ENCODE measurements at places on chromosomes 12 and 14. TPM values are rescaled to one million over a fixed set of nuclear protein-coding genes. Genes with fewer than 3 reads are reported as not detected.

The RNU4-1 gene
- under 0.01 TPM for total RNA-seq

The SCNN1A gene
- total RNA-seq: 52.2 TPM

The SDR39U1 gene
- total RNA-seq: 27.4 TPM

The FGF6 gene
- total RNA-seq: not detected

The CLSTN3 gene
- total RNA-seq: 57.5 TPM

The NOVA1 gene
- 3.5 TPM for total RNA-seq

The GLT1D1 gene
- total RNA-seq: 0.46 TPM

The LRP1 gene
- 8.9 TPM for total RNA-seq

The OTUB2 gene
- 15.0 TPM for total RNA-seq

The CMKLR1 gene
- total RNA-seq: not detected

The JAG2 gene
- total RNA-seq: 5.7 TPM

The PPP1R36 gene
- 0.12 TPM for total RNA-seq

DNA sequence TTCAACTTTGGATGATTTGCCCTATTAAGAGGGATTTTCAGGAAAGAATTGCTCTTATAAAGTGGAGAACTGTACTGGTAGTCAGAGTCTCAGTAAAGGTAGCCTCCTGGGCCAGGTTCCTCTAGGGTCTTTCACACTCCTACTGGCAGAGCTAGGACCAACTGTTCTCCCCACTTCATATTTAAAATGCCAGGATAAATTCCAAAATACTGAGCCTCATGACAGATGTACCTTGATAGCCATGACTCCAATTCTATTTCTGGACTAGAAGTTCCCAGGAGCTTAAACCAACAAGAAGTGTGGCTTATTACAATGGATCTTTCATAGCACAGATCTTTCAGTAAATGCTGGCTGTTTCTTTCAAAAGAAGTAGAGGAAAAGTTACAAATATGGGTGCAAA lies 126.5 kb downstream of the C12orf75 start:
- DNase-seq: no peak

GRCh38 chr12:11880381-11880780 lies 190.4 kb upstream of the BCL2L14 start:
- DNase-seq: no peak

- DNase-seq: no peak
Observed at GRCh38 chr12:124726596-124727263, 136.9 kb downstream of the SCARB1 start.

DNA sequence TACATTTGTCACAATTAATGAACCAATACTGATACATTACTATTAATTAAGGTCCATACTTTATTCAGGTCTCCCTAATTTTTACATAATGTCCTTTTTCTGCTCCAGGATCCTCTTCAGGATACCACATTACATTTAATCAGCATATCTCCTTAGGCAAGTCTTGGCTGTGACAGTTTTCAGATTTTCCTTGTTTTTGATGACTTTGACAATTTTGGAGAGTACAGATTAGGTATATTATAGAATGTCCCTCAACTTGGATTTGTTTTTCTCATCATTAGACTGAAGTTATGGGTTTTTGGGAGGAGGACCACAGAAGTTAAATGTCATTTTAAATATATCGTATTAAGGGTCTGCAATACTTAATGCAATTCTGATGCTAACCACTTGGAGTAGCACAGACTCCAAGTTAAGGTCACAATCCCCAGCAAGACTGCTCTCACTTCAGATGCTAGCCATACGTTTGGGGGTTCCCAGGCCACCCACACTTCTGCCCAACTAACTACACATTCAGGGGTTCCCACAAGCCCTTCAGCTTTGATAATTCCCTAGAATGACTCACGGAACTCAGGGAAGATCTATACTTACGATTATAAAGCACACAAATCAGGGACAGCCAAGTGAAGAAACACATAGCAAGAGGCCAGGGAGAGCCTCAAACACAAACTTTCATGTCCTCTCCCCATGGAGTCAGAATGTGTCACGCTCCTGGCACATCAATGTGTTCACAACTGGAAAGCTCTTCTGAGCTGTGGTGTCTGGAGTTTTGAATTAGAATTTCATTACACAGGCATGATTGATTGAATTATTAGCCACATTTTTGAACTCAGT lies 17.0 kb upstream of the NUBPL start:
- DNase-seq: no peak

GRCh38 chr12:31423405-31423804 lies 97.5 kb upstream of the SINHCAF start:
- DNase-seq: no peak

- DNase-seq: no peak
Observed at GRCh38 chr12:30015631-30016337, 232.0 kb upstream of the TMTC1 start.

DNA sequence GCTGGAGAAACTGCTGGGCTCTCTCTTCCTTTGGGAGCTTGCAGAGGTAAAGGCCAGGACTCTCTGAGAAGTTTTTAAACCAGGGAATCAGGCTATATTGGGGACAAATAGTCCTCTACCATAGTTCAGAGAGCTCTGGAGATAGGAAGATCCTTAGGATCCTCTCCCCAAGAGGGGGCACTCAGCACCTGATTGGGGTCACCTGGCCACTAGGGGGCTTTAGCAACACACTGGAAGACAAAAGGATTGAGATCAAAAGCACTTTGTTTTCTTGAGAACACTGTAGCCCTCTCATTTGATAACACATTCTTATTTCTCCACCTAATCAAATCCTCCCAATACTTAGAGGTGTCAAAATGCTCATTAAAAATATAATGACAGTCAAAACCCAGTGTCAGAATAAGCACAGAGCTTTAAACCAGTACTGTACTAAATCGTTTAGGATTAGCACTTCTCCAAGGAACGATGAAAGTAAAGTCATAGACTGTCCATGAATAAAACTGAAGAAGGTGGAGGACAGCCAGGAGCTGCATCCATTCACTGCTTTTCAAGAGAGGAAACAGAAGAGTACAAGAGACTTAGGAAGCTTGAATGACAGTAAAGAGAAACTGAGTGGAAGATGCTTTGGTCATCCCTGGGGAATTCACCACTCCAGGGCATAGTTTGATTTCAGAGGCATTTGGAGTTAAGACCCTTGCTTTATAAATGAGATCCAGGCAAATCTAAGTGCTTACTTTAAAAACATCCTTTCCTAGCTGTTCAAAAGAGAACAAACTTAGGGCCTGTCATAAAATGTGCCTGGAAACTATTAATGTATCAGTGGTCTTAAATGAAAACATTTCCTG lies 26.5 kb downstream of the BMP4 start:
- DNase-seq: no peak

DNA sequence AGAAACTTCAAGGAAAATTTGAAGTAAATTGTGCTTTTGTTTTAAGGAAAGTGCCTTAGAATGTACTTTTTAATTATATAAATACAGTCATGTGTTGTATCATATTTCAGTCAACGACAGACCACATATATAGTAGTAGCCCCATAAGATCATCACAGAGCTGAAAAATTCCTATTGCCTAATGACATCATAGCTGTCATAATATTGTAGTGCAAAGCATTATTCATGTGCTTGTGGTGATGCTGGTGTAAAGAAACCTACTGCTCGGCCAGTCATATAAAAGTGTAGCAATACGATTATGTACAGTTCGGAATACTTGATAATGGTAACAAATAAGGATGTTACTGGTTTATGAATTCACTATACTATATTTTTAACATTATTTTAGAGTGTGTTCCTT lies 198.9 kb upstream of the SLC16A7 start:
- no peak for DNase-seq

- DNase-seq: no peak
Observed at GRCh38 chr12:110344657-110345056, 58.9 kb downstream of the ANAPC7 start.

DNA sequence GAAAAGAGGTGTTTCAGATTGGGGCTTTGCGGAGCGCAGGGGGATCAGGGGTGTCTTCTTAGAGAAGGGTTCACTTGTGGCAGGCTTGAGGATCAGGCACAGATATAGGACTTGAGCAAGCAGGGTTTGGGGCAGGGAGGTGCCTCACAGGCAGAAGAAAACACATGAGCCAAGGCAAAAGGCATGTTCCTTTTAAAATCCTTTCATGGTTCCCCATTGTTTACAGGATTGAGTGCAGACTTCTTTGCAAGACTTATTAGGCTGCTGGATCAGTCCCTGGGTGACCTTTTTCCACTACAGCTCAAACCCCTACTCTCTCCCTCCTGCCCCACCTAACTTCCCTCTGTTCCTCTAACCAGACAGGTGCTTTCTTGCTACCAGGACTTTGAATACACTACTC lies 19.7 kb downstream of the HSPB8 start:
- no peak for DNase-seq

- no peak for DNase-seq
Observed at GRCh38 chr12:110661337-110661972, 27.5 kb downstream of the HVCN1 start.

GRCh38 chr12:44389896-44390295 lies 486.2 kb downstream of the NELL2 start:
- DNase-seq: no peak

DNA sequence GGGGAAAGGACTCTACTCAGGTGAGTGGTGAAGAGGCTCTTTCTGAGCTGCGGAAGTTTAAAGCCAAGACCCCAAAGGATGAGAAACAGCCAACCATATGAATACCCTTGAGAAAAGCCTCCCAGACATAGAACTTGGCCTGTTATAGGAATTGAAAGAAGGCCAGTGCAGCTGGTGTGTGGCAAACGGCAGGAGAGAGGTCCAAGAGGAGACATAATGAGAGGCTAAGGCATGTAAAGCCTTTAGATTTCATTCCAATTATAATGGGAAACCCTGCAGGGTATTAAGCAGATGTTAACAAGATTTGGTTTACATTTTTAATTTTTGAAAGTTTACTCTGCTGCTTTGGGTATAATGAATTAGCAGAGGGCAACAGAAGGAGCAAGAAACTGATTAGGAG lies 552.1 kb upstream of the FBXO33 start:
- no peak for DNase-seq

- no peak for DNase-seq
Observed at GRCh38 chr12:55850893-55851292, 8.2 kb upstream of the MMP19 start.

DNA sequence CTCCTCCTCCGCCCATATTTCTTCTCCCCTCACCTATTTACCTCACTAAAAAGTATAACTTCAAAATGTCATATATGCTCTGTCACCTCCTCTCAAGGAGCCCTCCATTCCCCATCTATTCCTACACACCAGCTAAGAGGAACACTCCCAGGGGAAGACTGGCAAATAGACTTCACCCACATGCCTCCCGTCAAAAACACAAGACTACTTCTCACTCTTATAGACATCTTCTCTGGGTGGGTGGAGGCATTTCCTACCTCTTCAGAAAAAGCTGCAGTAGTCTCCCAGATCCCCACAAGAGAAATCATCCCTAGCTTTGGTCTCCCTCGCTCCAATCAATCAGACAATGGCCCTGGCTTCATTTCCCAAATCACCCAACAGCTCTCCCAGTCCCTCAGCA lies 66.2 kb downstream of the MOK start:
- no peak for DNase-seq

GRCh38 chr12:91991399-91992187 lies 154.1 kb downstream of the BTG1 start:
- DNase-seq: no peak

- DNase-seq: no peak
Observed at GRCh38 chr14:24815543-24815942, 181.6 kb upstream of the GZMB start.

- DNase-seq: no peak
Observed at GRCh38 chr12:12327802-12328201, 22.2 kb downstream of the MANSC1 start.

DNA sequence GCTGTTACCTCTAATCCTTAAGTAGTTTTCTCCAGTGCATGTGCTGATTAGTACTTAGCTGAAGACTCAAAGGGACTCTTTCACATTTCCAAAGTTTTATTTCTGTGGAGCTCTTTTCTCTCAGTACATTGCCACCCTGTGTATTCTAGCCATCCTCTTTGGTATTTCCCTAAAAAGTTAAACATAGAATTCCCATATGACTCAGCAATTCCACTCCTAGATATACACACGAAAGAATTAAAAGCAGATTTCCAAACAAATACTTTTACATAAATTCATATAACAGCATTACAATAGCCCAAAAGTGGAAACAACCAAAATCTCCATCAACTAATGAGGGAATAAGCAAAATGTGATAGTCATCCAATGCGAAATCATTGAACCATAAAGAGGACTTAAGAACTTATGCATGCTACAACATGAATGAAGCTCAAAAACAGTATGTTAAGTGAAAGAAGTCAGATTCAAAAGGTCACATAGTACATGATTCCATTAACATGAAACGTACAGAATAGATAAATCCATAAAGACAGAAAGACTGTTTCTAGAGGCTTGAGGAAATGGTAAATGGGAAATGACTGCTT lies 9.0 kb upstream of the NOVA1 start:
- no peak for DNase-seq

DNA sequence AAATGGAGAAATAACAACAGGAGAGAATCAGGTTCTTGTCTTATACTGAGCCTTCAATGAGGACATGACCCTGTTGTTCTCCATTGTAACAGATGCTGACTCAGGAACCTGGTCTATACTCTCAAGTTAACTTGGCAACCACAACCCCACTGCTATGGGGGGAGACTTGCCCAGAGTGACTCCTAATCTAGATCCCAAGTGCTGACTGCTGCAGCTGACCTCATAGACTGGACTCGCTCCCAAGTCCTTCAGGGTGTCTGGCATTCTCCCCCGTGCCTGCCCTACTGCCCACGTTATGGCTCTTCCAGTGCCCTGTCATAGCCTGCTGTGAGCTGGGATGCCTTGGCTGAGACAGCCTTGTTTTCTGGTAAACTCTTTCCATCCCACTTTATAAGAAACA lies 37.1 kb downstream of the NID2 start:
- DNase-seq: no peak

GRCh38 chr12:57813971-57814772 lies 4.4 kb downstream of the AVIL start:
- no peak for DNase-seq

- no peak for DNase-seq
Observed at GRCh38 chr12:4809013-4809448, 88.8 kb downstream of the GALNT8 start.

GRCh38 chr14:104460791-104461651 lies 118.5 kb upstream of the C14orf180 start:
- no peak for DNase-seq

DNA sequence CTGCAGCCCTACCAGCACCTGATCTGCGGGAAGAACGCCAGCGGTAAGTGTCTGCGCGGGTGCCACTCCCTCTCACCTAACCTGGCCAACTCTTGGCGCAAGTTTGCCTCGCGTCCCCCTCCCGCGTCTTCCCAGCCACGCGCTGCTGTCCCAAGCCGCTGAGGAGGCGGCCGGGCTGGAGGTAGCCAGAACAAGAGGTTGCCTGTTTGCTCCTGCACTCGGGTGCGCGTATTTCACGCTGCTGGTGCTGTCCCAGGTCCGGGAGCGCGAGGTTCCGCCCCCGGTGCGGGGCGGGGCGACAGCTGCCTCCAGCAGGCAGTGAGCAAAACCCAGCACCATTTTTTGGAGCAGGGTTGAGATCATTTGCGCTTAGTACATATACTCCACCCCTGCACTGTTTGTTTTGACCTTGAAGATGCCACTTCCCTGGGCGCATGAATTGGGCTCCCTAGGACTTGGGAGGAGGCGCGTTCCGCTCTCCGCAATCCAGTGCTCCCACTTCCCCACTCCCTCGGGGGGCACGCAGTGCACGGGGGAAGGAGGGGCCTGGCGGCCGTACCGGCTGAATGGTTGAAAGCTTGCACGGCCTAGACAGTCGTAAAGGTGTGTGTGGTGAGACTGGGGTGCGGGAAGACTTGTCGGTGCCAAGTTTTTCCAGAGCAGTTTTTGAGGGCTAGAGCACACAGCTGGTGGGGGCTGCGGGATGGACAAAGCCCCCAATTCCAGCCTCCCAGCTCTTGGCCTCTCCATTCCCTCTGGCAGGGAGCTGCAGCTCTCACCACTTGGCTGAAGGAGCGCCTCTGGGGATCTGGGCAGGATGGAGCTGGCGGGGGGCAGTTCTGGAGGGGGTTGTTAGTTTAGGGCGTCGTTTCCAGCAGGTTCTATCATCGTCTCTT lies 226.9 kb upstream of the CRY1 start:
- no peak for DNase-seq

Data from epithelial cell of proximal tubule (primary cell).